ENCODE measurements at places on chromosomes 1 and 21. TPM values are rescaled to one million over a fixed set of nuclear protein-coding genes. Genes with fewer than 3 reads are reported as not detected.

MSH4 gene
- total RNA-seq = not detected

RGS7 gene
- total RNA-seq = 0.13 TPM

MRPL20 gene
- total RNA-seq = 138 TPM

CSF1 gene
- 33.3 TPM for total RNA-seq

KCND3 gene
- not detected for total RNA-seq

MCM3AP gene
- 44.5 TPM for total RNA-seq

All from epithelial cell of alveolus of lung (primary cell).